ENCODE measurements at places on chromosomes 2 and 18.

DNA sequence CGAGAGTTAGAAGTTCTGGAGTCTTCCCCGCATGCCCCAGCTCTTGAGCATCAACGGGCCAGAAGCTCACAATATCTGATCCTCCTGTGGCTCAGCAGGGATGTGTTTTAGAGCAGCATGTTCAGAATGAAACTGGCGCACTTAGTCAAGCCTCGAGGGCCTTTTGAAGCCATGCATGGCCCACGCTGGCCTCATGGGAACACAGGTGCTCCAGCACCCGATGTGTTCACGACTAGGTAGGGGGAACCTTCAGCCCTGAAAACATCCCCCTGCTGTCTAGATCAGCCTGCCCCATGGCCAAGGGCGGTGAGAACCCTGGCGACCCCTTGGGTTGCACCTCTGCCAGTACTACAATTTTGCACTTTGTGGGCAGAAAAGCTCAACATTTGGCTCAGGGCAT is 32.8 kb downstream of the MSH6 start:
- DNase-seq = no peak

DNA sequence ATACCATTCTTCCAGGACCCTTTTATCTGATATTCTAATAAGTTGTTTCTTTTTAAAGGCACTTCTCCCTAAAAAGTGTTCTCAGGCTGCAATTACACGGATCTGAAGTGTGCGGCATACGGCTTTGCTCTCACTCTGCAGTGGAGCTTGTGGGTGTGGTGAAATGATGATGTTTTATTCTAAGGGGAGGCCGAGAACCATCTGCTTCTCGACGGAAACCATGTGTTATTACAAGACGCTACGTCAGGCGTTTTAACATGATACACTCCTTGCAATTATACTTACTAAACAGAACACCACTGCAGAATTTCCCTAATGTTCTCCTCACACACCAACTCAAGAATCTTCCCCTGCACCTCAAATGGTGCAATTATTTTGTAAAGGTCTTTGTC is 34.9 kb upstream of the CTDP1 start:
- DNase-seq = no peak

DNA sequence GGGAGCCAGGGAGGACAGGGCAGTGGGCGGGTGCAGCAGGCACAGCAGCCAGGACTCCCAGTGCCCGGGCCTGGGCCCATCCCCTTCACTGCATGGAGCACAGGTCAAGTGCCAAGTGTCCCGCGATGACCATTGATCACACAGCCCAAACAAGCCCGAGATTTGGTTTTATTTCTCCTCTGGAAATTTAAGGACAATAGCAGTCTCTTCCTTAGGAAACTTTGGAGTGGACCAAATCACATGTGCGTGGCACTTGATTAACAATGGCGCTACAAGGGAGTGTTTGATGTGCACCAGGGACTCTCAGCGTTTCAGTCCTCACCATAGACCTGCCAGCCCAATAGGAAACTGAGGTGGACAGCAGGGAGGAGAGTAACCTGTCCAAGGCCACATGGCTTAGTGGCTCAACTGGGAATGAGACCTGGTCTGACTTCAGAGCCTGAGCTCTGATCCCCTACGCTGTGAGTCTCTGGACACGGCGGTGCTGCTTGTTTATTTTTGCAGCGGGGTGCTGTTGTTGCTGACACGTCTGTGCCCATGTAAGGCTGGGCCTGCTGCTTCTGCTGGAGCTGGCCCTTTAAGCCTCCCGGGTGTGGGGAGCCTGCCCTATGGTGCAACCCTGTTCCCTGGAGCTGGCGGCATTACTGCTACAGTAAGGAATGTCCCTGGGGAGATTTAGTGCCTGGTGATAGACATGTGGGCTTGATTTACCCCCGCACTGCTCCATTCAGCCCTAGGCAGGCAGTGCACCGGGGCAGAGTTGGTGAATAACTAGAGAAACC is 194.2 kb downstream of the INHBB start:
- DNase-seq = peak; percentile 93

- DNase-seq = no peak
These were observed 64.8 kb downstream of the ARHGAP25 start for GRCh38 chr2:68799140-68800026.

Measured in amniotic stem cell (primary cell).